Smooth muscle cell of the brain vasculature (primary cell): ENCODE measurements at places on chromosomes 12 and 14.

- DNase-seq, result no peak
Measured at GRCh38 chr12:27449893-27450534, 3.5 kb downstream of the SMCO2 start.

- no peak for DNase-seq
Measured at GRCh38 chr12:28898038-28898437, 251.0 kb upstream of the FAR2 start.

GRCh38 chr12:40351976-40352375 is 127.2 kb downstream of the LRRK2 start:
- DNase-seq, result no peak

DNA sequence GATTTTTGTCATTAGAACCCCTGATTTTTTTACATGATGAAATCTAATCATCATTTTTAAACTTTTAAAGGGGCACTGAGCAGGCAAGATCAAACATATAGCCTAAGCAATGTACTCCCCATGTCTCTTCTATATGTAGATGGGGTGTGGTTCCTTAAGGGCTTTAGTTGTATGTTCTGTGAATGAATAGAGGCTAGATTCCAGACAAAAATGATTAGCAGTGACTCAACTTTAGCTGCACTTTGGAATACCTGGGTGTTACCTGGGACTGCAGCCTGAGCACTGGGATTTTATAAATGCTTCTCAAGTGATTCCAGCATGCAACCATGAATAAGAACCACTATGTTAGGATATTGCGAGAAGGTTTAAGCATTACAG is 256.7 kb upstream of the PLEKHG7 start:
- no peak for DNase-seq

GRCh38 chr12:89108265-89108664 is 244.0 kb downstream of the DUSP6 start:
- DNase-seq, result no peak

GRCh38 chr12:47557386-47557785 is 148.4 kb downstream of the RPAP3 start:
- no peak for DNase-seq

- peak; percentile 23 for DNase-seq
Measured at GRCh38 chr12:28023156-28023887, 50.8 kb upstream of the PTHLH start.

- DNase-seq, result no peak
Measured at GRCh38 chr12:109264095-109264942, 44.8 kb downstream of the FOXN4 start.

DNA sequence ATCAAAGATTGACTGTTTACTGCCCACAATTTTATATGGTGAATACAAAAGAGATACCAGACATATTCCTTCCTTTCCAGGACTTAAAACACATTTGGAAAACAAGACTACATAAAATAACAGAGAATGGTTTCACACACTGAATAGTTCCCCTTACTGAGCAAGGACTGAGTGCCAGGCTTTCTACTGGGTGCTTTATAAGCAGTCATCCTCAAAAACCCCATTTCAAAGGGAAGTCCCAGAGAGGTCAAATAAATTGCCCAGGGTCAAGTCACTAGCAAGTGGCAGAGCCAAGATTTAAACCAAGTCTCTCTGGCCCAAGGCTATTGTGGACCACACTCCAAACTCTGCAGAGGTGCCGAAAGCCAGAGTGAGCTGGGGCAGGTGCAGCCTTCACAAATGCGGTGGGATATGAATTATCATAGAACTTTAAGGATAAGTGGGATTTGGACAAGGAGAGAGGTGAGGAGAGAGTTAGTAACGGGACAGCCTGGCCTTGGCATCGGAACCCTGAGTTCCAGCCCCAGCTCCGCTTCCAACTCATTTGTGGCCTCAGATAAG is 9.1 kb upstream of the RPAP3 start:
- no peak for DNase-seq

DNA sequence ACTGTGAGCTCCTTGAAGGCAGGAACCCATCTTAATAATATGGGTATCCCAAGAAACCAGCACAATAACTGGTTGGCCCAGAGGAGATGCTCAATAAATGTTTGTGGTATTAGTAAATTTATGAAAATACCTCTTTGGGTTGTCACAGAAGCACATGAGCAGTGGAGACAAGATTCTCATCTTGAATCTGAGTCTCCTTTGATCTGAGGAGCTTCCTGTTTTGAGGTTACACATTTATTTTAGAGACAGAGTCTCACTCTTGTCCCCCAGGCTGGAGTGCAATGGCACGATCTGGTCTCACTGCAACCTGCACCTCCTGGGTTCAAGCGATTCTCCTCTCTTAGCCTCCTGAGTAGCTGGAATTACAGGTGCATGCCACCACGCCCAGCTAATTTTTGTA is 247.4 kb downstream of the NRXN3 start:
- DNase-seq, result no peak

- no peak for DNase-seq
Measured at GRCh38 chr12:82862876-82863649, 176.4 kb downstream of the TMTC2 start.

GRCh38 chr12:4161718-4162117 is 111.8 kb upstream of the CCND2 start:
- no peak for DNase-seq

- DNase-seq, result peak; percentile 87
Measured at GRCh38 chr12:52280796-52281560, 6.5 kb downstream of the KRT86 start.

DNA sequence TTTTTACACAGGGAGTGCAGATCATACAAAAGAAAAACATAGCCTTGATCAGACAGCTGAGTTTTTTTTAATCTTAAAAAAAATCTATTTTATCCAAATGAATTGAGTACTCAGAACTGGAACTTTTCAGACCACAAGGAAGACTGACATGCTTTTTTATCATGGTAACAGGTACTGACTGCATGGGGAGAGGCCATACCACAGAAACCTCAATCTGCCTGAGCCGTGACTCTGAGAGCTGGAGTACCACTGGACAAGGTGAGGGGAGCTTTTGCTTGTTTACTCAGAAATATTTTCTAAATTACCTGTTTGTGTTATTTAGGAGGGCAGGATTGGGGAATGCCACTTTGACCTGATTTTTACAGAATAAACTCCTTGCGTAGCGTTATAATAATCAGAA is 143.9 kb downstream of the ALX1 start:
- no peak for DNase-seq

- no peak for DNase-seq
Measured at GRCh38 chr14:23025151-23025814, 9.4 kb downstream of the PSMB5 start.

DNA sequence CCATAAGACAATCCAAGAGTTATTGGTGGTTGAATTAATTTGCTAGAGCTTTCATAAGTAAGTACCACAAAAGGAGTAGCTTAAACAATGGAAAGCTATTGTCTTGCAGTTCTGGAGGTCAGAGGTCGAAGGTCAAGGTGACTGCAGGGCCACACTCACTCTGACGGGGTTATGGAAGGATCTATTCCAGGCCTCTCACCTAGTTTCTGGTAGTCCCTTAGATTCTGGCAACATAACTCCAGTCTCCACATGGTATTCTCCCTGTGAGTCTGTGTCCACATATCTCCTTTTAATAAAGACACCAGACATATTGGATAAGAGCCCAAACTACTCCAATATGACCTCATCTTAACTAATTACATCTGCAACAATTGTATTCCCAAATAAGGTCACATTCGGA is 273.4 kb downstream of the FOXN3 start:
- no peak for DNase-seq

GRCh38 chr12:115264605-115265004 is 580.6 kb upstream of the TBX3 start:
- DNase-seq, result no peak

GRCh38 chr12:49033611-49034285 is 15.2 kb upstream of the PRKAG1 start:
- no peak for DNase-seq

- DNase-seq, result peak; percentile 10
Measured at GRCh38 chr14:95998656-95999055, 40.5 kb upstream of the C14orf132 start.

- no peak for DNase-seq
Measured at GRCh38 chr14:64738281-64738804, 34.1 kb downstream of the PLEKHG3 start.

- DNase-seq, result no peak
Measured at GRCh38 chr12:53493610-53494391, 5.5 kb downstream of the MAP3K12 start.

DNA sequence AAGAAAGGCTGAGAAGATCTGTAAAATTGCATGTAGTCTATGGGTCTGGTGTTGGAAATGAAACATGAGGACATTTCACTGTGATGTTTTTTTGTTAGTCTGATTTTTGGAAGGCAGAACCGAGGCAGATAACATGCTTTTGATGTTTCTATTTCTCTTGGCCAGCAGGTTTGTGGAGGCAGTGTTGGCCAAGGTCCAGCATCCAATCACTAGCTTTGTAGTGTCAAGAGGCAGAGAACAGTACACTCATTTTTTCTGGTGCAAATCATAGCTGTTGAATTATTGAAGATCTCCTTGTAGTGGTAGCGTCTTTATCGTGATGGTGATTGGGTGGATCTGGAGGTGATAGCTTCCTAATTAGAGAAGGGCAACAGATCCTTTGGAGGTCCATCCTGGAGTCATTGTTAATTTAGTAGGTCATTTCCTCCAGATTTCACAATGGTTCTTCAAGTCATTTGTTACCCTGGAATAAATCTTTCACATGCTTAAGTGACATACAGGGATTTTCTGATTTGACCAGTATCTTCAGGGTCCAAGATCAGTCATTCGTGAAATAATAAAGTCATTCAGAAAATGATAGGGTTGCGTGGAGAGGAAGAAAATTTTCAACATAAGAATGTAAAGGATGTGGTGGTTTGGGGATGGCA is 252.4 kb upstream of the CPNE8 start:
- DNase-seq, result no peak

DNA sequence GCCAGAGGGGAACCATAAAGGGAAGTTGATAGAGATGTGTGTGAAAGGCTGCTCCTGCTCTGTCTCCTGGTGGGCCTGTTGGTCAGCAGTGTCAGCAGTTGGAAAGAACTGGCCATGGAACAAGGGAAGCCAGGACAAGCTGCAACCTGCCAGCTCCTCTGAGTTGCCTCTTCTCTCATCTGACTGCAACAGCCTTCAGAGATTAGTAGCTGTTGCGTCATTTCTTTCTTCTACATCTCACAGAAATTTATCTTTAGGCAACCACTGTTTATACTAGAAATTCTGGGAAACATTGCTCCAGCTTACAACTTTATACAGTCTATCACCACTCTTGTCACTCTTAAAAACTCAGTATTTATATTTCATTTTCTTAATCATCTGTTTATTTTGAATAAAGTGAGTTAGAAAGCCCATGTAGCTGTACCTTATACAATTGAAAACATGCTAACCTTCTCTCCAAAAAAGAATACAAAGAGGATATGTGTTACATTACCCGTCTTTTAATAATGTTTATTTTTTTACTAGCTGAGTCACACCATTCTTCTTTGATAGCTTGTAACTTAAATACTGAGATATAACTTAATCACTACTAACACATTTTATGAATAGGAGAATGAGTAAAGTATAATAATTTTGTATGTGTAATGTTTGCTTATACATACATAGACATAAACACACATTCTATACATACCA is 224.2 kb downstream of the LRFN5 start:
- no peak for DNase-seq

DNA sequence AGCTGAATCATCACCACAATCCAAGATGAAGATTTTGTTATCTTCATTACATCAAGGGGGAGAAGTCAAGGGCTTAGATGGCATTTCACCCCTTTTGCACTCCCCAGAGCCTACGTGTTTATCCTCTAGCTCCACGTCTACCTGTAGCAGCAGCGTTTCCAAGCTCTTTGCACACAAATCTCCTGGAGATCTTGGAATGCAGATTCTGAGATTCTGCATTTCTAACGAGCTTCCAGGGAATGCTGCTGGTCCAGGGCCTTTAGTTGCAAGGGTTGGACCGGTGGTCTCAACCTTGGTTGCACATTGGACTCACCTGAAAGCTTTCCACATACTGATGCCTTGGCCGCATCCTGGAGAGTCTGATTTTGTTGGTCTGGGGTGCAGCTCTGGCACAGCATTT is 49.5 kb upstream of the STON2 start:
- no peak for DNase-seq

GRCh38 chr12:114986849-114987248 is 302.9 kb upstream of the TBX3 start:
- DNase-seq, result no peak

GRCh38 chr12:110760204-110760609 is 17.5 kb upstream of the PPP1CC start:
- DNase-seq, result no peak

GRCh38 chr14:93591506-93591905 is 160.8 kb downstream of the UNC79 start:
- DNase-seq, result no peak

DNA sequence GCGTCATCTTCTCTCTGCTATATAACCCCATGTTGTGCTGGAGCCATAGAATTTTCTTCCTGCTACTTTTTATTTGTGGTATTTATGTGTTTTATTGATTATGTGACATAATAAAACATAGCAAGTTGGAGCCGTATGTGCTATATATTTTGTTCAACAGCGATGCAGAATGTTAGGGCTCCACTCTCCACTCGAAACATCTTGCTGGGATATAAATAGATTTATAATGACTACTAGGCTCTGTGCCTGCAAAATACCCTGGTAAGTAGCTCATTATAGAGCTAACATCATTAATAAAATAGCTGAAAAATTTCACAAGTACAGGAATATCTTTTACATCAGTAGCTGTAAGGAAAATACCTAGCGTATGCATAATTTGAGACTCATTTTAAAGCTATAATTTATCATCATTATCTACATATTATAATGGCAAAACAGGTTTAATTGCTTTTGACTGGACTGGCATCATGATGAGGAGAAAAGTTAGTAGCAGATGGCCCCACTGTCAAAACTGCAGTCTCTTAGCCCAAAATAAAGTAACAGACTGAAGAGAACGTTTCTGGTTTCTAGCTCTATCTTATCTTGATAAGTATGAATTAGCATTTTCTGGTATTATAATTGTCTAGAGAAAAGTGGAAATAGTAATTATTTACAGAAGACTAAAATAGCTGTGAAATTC is 263.0 kb downstream of the NEDD1 start:
- DNase-seq, result no peak

DNA sequence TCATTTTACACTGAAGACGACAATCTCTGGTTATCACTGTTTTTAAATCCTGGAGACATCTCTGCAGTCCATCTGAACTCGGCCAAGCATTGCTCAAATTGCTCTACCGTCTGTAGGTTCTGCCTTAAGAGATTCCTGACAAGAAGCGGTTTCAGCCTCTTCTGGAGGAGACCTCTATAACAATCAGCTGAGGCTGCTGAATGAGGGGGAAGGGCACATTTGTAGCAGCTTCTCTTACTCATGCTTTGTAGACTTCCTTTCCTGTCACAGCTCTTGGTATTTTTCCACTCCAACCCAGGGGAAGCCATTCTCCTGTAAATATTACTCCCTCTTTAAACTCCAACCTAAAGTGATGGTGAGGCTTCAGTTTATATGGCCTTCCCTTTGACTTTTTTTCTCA is 3.0 kb downstream of the ARG2 start:
- no peak for DNase-seq

- peak; percentile 57 for DNase-seq
Measured at GRCh38 chr12:58341791-58342190, 400.4 kb downstream of the ATP23 start.
